NCI-H2081 treated with DMSO at 0.1 percent for 48 hours (cell line): ENCODE measurements at places on chromosomes 6 and 20.

DNA sequence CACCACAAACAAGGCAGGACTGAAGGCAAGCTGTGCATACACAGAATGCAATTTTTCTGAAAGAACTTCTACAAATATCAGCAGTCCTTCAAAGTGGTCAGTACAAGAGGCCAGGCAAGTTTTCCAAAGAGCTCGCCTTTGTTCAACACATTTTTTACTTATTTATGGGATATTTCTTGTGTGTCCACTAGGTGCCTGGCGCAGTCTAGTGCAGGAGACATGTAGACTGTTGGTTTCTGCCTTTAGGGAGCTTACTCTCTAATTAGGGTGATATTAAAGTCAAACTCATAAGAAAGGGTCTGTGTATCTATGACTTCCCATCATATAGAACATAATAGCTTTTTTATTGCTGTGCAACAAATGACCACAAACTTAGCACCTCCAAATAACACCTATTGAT lies 21.2 kb upstream of the VEGFA start:
- DNase-seq, result no peak

GRCh38 chr6:121925534-121926255 lies 473.8 kb upstream of the HSF2 start:
- no peak for DNase-seq

DNA sequence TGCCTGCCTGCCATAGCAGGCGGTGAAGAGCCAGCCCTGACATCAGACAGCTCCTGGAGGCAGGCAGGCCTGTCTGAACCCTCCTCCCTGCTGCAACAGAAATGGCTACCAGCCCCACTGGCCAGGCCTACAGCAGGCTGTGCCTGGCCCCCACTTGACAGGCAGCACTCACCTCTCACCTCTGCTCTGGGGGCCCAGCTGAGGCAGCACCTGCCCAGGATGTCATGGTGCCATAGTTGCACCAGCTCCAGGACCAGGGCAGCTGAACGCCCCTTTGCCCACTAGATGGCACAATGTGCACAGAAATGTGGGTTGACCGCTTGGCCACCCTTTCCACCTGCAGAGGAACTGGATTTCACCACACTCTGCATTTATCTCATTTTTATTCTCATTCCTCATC lies 30.6 kb downstream of the MRPL14 start:
- DNase-seq, result no peak

- no peak for DNase-seq
Observed at GRCh38 chr6:111162504-111162903, 75.2 kb downstream of the SLC16A10 start.

DNA sequence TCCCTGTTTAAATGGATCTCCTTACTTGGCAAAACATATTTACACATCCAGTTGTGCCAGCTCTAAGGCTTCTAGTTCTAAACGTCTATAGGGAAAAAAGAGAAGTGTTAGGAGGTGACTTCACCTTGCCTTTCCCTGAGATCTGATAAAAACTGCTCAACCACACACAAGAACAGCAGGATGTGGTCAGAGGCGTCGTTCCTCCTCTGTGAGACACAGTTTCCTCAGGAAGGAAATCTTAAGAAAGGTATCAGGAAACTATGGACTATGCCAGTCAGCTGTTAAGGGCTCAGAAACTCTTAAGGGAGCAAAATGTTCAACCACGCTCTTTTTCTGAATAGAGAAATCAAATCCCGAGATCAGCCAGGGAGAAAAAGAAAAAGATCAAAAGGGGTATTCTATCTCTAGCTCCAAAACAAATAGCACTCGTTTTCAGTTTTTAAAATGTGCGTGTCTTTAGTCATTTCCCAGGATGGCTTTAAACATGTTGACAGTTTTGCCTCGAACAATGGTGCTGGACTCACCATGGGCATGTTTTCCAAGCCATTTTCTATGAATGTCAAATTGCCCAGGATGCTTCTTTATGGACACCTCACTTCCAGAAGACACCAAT lies 154.5 kb downstream of the HACE1 start:
- no peak for DNase-seq

- DNase-seq, result no peak
Observed at GRCh38 chr6:33441457-33441856, 12.9 kb upstream of the ZBTB9 start.
